ENCODE measurements at places on chromosomes 16 and 17.

GRCh38 chr17:77646046-77646430 lies 312.5 kb upstream of the TNRC6C start:
- no peak for DNase-seq

DNA sequence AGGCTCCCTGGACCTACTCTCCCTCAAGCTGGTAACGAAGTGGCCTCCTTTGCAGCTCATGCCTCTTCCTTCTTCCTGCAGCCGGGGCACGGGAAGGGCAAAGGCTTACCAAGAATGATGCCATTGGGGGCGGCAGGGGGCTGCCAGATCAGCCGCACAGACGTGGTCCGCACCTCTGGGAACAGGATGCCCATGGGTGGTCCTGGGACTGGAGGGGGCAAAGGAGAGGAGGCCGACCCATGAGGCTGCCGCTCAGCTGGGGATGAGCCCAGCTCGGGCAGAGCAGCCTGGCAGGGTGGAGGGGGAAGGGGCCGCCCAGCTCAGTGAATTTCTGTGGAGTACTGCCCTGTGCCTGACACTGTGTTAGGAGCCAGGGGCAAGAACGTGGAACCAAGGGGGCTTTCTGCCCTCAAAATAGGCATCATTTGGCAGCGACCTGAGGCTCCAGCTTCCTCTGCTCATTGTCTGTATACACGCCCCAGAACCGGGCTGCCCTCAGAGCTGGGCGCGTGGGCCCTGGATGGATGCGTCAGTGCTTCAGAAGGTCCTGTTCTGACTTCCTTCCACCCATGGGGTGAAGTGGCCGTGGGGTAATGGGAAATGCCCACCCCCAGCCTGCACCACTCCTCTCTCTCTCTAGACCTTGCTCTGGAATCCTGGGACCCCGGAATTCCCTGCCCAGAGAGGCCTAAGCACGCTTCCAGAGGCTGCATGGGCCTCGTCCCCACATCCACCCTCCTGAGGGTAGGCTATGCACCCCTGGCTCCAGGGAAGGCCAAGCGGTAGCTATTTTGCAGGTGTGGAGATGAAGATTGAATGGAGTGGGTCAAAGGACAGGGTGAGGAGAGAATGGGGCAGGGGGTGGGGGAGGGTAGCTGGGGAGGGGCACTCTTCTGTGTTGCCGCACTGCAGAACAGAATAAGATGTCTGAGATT lies 79.8 kb upstream of the CDC42EP4 start:
- no peak for DNase-seq

DNA sequence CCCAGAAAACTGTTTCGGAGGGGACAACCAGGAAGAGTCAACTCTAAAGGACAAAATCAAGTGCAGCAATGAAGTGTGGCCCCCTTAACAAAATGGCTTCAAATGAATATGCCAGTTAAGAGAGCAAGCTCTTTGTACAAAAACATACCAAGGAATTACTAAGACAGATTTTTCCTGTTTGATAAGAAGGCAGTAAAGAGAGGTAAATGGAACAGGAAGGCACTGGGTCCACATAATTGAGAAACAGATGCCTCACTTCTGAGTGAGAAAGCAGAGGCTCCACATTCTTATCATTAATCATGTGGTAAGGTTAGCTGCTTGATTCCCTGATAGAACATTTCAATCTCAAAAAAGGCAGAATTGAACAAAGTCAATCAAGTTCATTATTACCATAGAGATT lies 44.9 kb downstream of the MBTD1 start:
- DNase-seq = no peak

- no peak for DNase-seq
Measured at GRCh38 chr16:28573738-28574718, 20.3 kb downstream of the SGF29 start.

- no peak for DNase-seq
Measured at GRCh38 chr17:80091376-80091775, 10.0 kb upstream of the GAA start.

Data from HuH-7.5 (cell line).